ENCODE measurements at places on chromosomes 7 and 10. TPM values are rescaled to one million over a fixed set of nuclear protein-coding genes. Genes with fewer than 3 reads are reported as not detected.

DNA sequence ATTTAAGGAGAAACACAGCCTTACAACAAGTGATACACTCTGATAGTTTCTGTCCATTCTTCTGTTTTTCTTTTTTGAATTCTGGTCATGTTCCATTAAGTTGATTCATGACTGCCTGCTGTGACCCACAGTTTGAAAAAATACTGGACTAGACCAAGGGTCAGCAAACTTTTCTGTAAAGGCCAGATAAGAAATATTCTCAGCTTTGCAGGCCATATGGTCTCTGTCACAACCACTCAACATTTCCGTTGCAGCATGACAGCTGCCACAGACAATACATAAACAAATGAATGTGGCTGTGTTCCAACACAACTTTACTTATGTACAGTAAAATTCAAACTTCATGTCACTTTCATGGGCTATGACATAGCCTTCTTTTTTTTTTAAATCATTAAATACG is 156.7 kb downstream of the PLXNA4 start:
- peak; percentile 55 for DNase-seq

DNA sequence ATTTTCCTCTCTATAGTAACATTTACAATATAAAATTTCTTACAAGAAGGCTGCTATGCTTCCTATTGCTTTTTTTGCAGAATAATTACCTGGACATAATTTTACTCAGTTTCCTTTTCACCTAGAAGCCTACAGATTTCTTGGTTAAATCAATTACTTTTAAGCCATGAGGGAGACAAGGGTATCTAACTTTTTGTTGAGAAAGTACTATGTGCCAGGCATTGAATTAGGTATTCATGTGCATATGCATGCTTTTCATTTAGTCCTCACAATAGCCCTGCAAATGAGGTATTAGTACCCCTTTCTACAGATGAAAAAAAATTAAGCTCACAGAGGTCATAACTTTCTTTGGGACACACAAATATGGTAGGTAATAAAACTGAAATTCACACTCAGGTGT is 16.4 kb downstream of the PCGF6 start:
- DNase-seq: no peak

PAX2 gene
- total RNA-seq: not detected

DNA sequence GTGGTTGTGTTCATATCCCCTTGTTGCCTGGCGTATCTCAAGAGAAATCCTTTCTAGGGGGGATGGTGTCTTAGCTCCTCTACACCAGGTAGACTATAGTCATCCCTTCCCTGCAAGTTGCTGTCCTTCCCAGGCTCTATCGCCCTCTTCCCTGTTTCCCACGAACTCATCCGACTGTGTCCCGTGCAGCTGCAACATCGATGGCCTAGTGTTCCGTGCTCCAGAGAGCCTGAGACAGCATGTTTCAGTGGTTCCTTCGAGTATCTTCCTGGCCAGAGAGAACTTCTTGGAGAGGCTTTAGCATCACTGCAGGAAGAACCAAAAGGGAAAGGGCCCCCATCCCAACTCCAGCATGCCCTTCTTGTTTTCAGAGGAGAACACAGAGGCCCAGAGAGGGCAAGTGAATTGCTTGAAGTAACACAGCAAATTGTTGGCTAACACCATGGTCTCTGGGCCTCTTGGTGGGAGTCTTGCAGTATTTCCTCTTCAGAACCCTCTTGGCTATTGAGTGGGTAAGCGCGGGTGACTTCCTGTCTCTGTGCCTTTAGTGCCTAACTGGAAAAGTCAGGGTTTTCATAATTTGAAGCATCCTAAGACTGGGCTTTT is 162.9 kb downstream of the RGS10 start:
- DNase-seq: no peak

- DNase-seq: no peak
Measured at GRCh38 chr7:36288501-36288900, 101.2 kb upstream of the ANLN start.

DNA sequence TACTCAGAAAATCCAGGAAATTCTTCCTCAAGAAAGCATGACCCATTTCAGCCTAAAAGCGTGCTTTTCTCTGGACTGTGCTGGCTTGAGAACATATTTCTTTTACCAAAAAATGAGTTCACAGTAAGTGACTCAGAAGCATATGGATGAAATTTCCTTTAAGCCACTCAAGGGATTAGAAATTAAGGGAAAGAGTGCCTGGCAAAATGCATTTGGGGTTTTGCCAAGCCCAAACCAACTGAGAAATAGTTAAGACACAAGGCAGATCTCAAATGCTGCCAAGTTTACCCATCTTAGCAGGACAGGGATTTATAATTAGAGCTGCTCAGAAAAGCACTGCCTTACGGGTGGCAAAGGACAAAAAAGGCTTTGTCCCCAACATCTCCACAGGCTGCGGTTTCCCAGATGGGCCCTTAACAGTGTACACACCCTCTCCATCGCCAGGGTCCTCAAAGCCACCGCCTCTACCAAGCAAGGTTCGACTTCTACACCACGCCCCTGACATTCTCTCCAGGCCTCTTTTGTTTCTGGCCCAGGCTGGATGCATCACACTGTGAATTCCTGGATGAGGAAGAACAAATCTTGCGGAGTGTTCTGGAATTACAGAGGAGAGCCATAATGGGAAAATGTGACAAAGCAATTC is 30.1 kb upstream of the CDHR3 start:
- peak; percentile 59 for DNase-seq

DNA sequence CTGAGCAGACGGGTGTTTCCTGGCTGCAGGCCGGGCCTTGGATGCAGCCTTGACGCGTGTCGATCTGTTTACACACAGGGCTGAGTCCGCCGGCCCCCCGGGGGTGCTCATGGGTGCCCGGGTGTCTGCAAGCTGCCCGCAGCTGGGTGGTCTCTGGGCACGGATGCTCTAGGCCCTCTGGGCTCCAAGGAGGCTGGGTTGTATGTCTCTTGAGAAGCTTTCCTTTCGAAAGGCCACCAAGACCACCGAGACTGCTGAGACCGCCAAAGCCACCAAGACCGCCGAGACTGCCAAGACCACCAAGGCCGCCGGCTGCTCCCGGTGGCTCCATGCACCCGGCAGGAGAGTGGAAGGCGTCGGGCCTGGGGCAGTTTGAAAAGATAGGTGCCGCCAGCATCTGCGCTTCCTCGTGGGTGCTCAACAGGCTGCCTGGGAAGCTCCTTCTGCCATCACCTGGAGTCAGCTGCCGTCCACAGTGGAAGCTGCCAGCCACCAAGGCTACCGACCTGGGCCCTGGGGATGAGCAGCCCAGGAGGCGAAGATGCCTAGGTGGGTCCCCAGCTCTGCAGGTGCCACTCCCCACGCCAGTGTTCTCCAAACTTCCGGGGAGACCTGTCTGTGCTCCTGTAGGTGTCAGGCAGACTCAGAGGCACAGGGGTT is 121.1 kb downstream of the INPP5A start:
- no peak for DNase-seq

BLNK gene
- 1.3 TPM for total RNA-seq

DNA sequence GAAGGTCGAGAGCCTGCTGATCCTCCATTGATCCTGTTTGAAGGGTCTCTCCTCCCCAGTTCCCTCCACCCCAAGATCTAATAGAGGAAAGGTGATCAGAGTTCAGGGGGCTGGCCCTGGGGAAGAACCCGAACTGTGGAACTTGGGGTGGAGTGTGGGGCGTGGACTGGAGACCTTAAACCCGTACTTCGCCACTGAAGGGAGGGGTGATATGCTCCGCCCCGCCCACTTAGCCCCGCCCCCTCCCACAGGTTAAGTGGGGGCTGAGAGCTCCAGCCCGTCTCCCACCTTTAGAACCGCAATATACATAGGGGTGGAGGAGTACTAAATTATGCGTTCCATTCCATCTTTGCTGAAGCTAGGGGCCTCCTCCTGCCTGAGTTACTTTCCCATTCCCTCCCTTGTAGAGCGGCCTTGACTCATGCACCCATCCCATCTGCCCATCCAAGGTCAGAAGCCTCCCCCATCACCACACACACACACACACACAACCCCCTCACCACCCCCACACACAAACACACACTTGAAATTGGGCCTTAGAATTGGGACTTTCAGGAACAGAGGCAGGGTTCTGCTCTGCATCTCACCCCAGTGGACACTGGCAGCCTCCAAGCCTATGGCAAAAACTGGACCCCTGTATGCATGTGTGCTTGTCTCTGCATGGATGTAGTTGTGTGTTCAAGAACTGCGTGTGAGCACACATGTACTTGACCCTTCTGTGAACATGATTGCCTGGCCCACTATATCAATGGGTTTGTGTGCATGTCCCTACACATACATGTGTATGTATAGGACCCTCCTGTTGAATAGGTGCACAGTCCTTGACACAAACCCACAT is 991 bp downstream of the SEMA4G start:
- DNase-seq: peak; percentile 51

DNA sequence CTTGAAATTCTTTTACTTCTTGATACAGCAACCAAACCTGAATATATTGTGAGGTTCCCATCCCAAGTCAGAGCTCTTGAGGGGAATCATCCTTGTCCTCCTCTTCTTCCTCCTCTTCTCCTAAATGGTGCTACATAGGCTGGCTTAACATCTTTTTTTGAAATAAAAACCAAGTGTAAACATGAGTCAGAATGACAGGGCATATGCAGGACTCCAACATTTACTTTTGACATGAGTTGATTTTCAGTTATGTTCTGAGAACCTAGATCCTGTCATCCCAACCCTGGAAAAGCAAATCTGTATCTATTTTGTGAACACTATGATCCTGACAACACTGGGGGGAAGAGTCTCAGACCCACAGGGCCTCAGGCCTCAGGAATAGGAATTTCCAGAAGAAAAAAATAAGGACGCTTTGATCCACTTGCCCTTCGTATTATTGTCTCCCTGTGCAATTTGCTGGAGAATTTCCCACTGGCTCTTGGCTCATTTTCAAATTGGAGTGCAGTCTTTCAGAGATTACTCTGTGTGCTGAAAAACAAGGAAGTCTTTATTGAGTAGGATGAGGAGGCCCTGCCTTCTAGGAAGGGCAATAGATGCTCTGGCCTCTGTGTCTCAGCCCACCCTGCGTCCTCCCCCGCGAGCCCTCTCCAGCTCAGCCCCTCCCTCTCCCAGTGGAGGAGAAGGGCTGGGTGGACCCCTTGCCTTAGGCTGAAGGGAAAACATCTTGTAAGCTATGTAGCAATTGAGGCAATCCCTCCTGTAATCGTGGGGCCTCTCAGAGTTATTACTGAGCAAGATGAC is 121.6 kb downstream of the CREB5 start:
- peak; percentile 71 for DNase-seq

IFIT3 gene
- 1.3 TPM for total RNA-seq

SLC18A3 gene
- not detected for total RNA-seq

DNA sequence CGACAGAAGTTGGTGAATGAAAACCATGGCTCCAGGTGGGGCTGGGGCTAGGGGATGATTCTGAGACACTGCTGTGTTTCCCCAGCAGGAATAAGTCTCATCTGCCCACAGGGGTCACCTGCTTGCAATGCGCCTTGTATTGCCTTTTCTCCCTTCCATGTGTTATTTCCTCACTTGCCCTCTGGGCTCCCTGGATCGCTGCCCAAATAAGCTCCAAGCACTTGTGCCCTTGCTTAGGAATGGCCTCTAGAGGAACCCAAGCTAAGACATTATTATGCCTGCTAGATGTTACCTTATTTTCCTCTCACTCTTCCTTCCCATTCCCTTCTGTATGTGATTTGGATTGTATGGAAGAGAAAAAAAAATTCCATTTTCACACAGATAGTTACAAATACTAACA is 24.8 kb upstream of the PLPP4 start:
- DNase-seq: no peak

DNA sequence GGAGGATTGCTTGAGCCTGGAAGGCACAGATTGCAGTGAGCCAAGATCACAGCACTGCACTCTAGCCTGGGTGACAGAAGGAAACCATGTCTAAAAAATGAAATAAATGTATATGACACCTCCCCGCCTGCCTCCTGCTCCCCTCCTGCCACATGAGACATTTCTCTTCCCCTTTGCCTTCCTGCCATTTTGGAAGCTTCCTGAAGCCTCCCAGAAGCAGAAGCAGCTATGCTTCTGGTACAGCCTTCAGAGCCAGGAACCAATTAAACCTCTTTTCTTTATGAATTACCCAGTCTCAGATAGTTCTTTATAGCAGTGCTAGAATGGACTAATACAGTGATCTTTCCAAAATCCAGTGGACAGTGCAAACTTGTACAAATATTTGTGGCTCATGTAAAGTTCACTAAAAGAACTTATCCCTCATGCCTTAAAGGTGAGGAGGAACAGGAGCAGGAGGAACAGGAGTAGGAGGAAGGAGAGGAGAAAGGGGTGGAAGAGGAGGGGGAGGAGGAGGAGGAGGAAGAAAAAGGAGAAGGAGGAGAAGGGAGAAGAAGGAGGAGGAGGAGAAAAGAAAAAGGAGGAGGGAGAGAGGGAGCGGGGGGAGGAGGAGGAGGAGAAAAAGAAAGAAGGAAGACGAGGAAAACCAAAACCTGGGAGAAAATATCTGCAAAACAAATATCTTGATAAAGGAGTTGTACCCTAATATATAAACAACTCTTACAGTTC is 2.8 kb upstream of the ABI1 start:
- no peak for DNase-seq

DNA sequence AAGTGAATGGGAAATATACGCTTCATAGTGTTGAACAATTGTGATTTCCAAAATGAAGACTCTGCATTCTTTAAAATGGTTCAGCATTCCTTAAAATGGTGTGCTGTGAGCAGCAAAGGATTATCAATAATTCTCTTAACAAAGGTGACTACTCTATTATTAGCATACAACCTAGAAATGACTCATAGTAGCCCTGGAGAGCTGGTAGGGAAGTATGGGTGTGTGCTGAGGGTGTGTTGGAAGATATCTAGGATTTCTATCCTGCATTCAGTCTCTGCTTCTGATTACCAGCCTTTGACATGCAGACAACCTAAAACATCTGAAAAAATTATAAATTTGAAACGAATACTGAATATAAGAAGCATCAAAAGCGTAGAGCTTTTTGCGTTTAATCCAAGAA is 72.5 kb downstream of the SEMA3D start:
- no peak for DNase-seq

GRCh38 chr7:48285373-48285772 is 114.1 kb downstream of the ABCA13 start:
- DNase-seq: no peak

TAS2R39 gene
- not detected for total RNA-seq

- no peak for DNase-seq
Measured at GRCh38 chr10:102504976-102505300, 1.2 kb downstream of the SUFU start.

- DNase-seq: peak; percentile 61
Measured at GRCh38 chr10:95518455-95519452, 42.4 kb downstream of the SORBS1 start.

GRCh38 chr10:5071411-5072198 is 22.6 kb upstream of the AKR1C3 start:
- DNase-seq: peak; percentile 70

GRCh38 chr10:128781637-128782036 is 655.4 kb upstream of the MKI67 start:
- no peak for DNase-seq

- DNase-seq: no peak
Measured at GRCh38 chr7:146948703-146949102, 832.1 kb downstream of the CNTNAP2 start.

- DNase-seq: no peak
Measured at GRCh38 chr10:130016993-130017630, 53.0 kb upstream of the EBF3 start.

- DNase-seq: no peak
Measured at GRCh38 chr10:130041451-130042371, 68.9 kb downstream of the C10orf143 start.

TET1 gene
- total RNA-seq: 22.3 TPM

UCMA gene
- total RNA-seq: not detected

SPDYE6 gene
- not detected for total RNA-seq

COL13A1 gene
- 9.9 TPM for total RNA-seq

PRPS1L1 gene
- total RNA-seq: not detected

GDF2 gene
- not detected for total RNA-seq

All from stomach (tissue), 19 donors.